Subcutaneous adipose tissue (tissue), 4 donors: ENCODE measurements at places on chromosomes 13 and 19. TPM values are rescaled to one million over a fixed set of nuclear protein-coding genes. Genes with fewer than 3 reads are reported as not detected.

The PPP1R15A gene
- total RNA-seq: 44.2 TPM

The ZNF527 gene
- 4.2 TPM for total RNA-seq

The C19orf38 gene
- 0.98 TPM for total RNA-seq

The PRKCSH gene
- 45.0 TPM for total RNA-seq
